ENCODE measurements at places on chromosomes 3 and 15. TPM values are rescaled to one million over a fixed set of nuclear protein-coding genes. Genes with fewer than 3 reads are reported as not detected.

Gene KLHL40
- total RNA-seq = not detected

Gene CHRNA7
- 1.8 TPM for total RNA-seq

Gene DNAH12
- under 0.01 TPM for total RNA-seq

Gene C3orf20
- total RNA-seq = under 0.01 TPM

Gene CISH
- total RNA-seq = 0.19 TPM

Gene IL17RC
- 12.1 TPM for total RNA-seq

Gene ARHGAP31
- total RNA-seq = 23.5 TPM

Gene PLD1
- 42.9 TPM for total RNA-seq

Gene AHSG
- total RNA-seq = not detected

Gene KAT2B
- 6.1 TPM for total RNA-seq

Gene SCG5
- 0.09 TPM for total RNA-seq

Gene SLC6A20
- not detected for total RNA-seq

Gene MAP6D1
- total RNA-seq = 0.75 TPM

Gene CCDC54
- not detected for total RNA-seq

Gene ABHD17C
- total RNA-seq = 5.4 TPM

Gene CCK
- total RNA-seq = not detected

Gene FMN1
- total RNA-seq = 0.56 TPM
